ENCODE measurements at places on chromosomes 3 and 15. TPM values are rescaled to one million over a fixed set of nuclear protein-coding genes. Genes with fewer than 3 reads are reported as not detected.

- DNase-seq, result no peak
Observed at GRCh38 chr3:81581966-81582599, 179.4 kb downstream of the GBE1 start.

GRCh38 chr3:172820492-172820891, 70.0 kb downstream of the ECT2 start:
- no peak for DNase-seq

DNA sequence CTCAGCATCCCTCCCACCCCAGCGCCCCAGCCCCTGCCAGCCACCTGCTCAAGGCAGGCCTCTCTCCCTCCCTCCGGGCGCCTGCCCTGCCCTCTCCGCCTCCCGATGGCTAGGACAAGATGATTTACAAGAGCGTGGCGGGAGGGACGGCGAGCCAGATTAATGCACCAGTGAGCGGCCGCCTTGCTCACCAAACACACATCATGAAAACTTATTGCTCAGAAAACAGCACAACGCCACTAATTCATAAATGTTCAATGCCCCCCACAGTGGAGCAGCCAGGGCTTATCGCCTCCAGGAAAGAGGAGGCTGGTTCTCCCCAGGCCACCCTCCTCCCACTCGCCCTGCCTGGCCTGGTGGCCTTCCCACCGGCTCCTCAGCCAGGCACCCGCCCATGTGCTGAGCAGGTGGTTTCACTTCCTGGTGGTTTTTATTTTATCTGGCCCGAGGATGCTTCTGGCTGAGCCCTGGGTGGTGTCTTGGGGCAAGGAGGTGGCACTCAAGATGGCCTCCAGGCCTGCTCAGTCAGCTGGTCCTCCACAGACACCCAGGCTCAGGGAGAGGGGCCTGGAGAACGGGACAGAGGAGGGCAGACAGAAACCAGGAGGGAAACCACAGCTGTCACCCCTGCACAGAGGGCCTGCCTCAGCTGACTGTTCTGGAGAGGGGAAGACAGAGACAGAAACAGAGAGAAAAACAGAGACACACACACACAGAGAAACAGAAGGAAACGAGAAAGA, 284.9 kb downstream of the UACA start:
- no peak for DNase-seq

GRCh38 chr15:83734487-83734886, 80.6 kb downstream of the ADAMTSL3 start:
- DNase-seq, result no peak

DNA sequence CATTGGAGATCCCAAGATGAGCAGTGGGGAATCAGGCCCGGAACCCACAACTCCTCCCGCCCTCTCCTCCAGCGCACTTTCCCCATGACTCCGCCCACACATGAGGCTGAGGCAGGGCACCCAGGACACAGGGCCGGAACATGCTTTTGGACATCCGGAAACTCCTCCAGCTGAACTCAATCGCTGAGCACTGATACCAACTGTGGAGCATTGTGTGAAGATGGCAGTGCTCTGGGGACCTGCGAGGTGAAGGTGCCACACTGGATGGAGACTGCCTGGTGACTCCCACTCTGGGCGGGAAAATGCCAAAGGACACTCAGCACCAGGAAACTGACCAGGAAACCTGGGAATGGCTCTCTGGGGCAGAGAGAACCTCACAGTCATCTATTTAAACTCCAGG, 189.1 kb downstream of the FAM43A start:
- DNase-seq, result no peak

DNA sequence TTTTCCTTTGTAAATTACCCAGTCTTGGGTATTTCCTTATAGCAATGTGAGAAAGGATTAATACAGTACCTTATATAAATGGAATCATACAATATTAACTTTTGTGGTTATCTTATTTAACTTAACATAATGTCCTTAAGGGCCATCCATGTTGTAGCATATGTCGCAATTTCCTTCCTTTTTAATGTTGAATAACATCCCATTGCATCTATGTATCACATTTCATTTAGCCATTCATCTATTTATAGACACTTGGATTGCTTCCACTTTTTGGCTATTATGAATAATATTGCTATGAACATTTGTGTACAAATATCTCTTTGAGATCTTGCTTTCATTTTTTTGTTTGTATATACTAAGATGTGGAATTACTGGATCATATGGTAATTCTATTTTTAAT, 342.2 kb downstream of the PDCD6IP start:
- DNase-seq, result no peak

DNA sequence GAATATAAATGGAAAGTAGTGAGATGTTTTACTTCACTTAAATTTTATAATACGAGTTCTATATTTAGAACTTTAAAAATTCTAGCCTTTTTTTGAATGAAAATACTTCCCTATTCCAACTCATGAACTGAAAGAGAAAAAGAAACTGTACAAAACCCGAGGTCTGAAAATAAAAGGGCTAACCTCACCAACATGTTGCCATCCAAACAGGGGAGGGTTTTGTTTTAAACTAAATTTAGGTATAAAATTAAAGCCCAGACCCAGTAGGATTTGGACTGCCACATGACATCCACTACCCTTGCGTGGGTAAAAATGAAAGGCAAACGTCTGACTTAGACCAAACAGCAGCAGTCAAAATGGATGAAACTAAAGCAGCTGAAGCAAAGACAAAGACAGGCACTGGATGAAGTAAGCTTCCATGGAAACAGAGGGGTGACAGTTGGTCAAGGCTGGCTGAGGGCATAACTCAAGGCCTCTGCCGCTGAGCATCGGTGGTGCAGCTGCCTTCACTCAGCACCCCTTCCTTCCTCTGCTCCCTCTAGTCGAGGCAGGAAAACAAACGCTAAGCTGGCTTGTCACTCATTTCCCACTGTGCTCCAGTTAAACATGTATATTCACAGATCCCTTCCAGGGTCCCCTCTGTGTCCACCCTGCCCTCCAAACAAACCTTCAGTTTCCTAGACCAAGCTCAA, 58.1 kb downstream of the TM4SF4 start:
- no peak for DNase-seq

DNA sequence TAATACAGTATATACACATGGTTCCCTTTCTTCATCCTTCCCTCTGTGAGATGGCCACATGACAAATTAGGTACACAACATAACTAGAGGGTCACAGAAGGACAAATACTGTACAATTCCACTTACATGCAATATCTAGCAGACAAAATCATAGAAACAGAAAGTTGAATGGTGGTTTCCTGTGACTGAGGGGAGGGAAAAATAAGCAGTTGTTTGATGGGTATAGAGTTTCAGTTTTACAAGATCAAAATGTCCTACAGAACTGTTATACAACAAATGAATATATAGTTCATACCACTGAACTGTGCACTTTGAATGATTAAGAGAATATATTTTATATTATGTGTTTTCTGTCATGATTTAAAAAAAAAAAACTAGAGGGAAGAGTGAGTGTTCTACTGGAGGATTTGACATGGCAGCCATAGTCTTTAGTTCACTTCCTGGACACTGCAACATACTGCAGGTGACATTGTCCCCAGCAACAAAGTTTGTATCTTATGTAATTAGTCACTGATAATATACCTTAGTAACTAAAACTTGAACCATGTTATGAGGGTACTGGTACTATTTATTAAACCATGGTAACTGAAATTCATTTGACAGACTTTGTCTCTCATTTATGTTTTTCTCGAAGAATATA, 37.2 kb downstream of the CCDC54 start:
- no peak for DNase-seq

Gene STAB1
- polyA plus RNA-seq, result 46.6 TPM

Gene CCNL1
- polyA plus RNA-seq, result 162 TPM

Gene SH3GL3
- 9.2 TPM for polyA plus RNA-seq

Gene GPR27
- polyA plus RNA-seq, result 2.5 TPM

Gene NANOGP8
- 0.19 TPM for polyA plus RNA-seq

Gene ELP6
- polyA plus RNA-seq, result 29.5 TPM

All from muscle of back (tissue), 13 donors.